ENCODE measurements at places on chromosomes 7 and 10.

- no peak for DNase-seq
These were observed 855 bp upstream of the PALD1 start for GRCh38 chr10:70477661-70478162.

DNA sequence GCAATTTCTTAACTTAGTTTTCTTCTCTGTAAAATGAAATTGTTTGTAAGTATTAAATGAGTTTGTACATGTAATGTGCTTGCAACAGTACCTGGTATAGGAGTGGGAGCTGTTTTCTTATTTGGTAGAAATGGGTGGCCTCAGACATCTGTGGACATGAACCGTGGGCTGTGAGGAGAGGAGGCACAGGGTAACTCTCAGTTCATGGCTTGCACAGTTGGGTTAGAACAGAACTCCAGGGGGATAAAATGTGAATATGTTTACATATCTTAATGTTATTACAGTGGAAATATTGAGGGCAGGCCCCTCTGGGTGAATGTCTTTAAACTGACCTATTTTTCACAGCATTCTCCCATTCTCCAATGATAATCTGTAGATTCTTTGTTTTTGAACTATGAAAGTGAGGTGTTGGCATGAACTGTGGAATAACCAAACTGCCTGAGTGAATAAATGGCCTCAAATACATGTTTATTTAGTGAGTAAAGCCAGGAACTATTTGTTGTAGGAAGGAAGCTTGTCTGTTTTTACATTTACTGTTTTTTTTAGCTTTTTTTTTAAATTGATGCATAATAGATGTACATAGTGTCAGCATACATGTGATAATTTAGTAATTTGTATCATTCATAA, 2.6 kb downstream of the ABCA13 start:
- DNase-seq: no peak

DNA sequence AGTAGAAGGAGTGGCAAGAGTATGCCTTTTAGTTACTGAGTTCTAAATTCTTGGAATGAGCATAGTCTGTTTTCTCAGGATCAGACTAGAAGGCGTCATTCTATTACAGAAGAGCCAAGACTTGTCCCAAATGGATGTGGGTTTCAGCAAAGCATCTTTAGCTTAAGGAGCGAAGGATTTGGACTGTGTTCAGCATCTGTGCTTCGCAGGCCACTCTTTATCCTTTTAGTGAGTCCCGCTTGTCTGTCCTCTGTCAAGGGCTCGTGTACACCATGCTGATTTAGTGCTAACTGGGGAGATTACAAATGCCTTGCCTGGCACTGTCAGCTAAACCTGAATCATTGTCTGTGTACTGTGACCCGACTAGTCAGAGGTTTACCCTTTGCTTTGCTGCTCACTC, 465.7 kb downstream of the AUTS2 start:
- no peak for DNase-seq

GRCh38 chr7:68176974-68177373, 1180.3 kb downstream of the TYW1 start:
- DNase-seq: peak; percentile 46

- DNase-seq: no peak
These were observed 284.0 kb downstream of the CELF2 start for GRCh38 chr10:11301571-11302111.

DNA sequence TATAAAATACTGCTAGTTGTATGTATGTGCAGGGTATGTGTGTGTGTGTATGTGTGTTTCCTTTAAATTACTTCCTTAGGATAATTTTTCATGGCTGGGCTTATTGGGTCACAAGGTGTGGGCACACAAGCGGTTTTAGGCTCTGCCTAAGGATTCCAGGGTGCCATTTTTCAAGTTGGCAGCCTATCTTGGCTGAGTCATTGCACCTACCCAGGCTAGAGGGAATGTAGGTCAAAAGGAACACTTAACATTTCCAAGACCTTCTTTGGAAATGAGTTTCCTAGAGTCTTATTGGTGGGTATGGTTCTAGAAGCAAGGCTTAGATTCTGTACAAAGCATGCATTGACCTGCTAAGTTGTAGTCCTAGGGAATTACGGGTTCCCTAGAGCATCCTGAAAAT, 642.1 kb downstream of the LRMDA start:
- DNase-seq: peak; percentile 56

DNA sequence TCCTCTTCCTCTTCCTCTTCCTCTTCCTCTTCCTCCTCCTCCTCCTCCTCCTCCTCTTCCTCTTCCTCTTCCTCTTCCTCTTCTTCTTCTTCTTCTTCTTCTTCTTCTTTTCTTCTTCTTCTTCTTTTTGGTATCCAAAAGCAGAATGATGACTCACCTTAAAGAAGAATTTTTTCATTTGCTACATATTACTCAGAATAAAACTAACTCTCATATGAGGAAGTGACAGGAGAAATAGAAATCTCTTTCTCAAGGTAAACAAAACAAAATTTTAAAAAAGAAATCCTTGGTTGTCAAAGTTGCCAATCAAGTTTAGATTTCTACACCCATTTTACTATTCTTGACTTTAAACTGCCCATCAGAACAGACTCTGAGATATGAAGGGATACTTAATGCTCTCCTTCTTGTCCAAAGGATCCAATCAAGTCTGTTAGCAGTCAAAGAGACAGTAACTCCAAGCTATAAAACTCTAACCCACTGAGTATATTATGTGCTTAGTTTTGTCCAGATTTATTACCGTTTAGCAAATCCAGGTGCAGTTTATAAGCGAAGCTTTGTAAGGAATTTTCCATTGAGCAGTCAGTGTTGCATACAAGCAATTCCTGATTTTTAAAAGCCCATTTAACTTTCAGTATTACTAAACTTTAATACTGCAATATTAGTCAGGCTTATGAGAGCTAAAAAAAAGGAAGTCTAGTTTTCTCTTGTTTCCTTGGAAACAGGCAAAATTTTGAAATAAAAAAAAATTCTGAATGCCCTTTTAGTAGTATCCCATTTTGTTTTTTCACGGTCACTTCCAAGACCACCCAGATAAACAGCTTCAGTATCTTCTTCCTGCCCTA, 43.1 kb upstream of the SNX13 start:
- no peak for DNase-seq

DNA sequence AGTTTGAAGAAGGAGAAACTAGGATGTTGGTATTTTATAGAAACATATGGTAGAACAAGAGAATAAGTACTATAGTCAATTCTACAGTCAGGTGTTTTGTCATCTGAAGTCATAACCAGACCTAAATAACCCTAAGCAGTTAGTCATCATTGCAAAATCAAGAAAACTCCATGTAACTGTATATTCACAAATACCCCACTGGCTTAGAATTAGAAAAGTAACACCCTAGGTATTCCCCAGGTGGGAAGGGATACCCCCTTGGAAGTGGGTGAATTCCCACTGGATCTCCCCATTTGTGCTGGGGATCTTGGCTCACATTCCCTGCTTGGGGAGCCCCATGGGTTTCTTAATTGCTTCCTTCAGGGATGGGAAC, 45.9 kb upstream of the ITGB8 start:
- DNase-seq: no peak

GRCh38 chr7:93051660-93052059, 66.1 kb downstream of the SAMD9 start:
- no peak for DNase-seq

- no peak for DNase-seq
These were observed 20.0 kb downstream of the IMPDH1 start for GRCh38 chr7:128389618-128390329.

DNA sequence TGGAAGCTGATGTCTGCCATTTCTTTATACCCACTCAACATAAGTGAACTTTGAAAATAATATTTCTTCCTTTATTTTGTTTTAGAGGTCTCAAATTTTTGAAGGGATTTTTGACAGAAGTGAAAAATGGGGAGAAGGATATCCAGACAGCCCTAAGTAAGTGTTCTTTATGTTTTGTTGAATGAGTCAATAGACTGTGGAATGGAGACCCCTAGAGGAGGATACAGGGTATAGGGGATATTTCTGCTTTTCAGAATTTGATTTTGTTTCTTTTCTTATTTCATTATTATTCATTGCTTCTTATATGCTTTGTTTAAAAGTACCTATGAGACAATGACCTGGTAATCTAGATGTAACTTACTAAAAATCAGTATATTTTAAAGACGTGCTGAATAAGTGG, 34.4 kb downstream of the PLEKHA8 start:
- no peak for DNase-seq

DNA sequence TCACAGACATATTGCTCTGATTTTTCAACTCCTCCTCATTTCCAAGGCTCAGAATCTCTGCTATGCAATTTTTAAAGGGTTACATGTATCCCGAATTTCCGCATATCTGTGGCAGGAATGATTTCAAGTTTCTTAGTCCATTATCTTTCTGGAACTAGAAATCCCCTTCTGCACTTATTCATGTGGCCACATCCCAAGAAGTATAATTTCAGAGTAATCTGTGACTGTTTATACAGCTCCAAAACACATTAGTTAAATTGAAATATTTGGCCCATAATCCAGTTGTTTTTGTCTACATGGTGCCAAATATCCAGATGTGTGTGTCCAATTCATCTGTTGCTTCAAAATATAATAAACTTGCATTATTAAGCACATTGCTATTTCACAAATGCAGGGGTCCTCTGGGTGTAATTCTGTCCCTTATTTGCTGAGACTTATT, 271.2 kb downstream of the ARHGAP12 start:
- DNase-seq: no peak

DNA sequence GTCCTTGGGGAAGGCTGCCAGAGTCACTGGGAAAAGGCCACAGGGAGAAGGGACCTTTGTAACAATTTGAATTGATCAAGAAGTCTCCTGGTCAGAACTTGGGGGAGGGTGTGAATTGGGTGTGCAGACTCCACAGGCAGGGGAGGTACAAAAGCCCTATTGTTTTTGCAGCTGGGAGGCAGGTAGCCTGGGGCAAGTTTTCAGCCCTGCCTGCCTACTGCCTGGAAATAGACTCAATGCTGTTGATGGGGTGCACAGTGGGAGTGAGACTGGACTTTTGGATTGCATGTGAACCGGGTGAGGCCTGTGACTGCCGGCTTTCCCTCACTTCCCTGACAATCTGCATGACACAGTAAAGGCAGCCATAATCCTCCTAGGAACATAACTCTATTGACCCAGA, 947.0 kb downstream of the REEP3 start:
- no peak for DNase-seq

DNA sequence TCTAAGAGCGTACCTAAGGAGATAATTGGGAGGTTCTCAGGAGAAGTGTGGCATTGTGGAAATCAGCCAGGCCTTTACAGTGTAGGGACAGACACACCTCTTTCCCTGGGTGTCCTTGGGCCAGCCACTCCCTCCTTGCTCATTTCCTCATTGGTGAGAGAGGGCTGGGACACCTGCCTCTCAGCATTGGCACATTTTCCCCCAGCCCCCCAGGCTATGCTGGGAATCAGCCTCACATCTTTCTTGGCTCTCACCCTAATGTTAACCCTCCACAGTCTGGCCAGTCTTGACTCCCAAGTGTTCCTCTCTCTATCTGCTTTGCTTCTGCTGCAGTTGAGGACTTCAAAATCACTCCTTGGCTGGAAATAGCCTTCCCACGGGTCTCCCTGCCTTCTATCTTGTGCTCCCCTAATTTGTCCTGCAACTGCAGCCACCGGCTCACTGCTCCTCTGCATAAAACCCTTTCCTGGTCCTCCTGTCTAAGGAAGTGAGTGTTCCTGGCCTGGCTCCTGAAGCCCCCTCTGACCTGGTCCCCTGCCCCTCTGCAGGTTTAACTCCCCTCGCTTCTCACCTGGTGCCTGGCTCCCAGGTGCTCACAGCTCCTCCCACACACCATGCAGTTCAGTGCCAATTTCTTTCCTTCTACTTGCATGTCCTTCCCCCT, 15.8 kb downstream of the TBXAS1 start:
- no peak for DNase-seq

- DNase-seq: no peak
These were observed 624.9 kb downstream of the PTPRN2 start for GRCh38 chr7:157962458-157963306.

- no peak for DNase-seq
These were observed 30.5 kb downstream of the DCLRE1A start for GRCh38 chr10:113823389-113823788.

- no peak for DNase-seq
These were observed 99.0 kb upstream of the FZD1 start for GRCh38 chr7:91165006-91165845.

DNA sequence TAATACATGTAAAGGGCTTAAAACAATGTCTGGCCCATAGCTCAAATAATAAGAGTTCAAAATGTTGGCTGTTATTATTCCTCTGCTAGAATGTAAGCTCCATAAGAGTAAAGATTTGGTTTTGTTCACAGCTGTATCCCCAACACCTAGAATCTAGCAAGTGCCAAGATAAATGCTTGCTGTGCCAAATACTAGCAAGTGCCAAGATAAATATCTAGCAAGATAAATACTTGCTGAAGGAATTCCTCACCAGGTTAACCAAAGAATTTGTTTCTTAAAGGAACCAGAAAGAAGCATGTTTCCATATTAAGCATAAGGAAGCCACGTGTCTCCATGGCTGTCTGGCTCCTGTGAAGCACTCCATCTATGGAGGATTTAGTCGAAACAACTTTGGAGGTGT, 235.2 kb upstream of the SP4 start:
- no peak for DNase-seq

GRCh38 chr10:6776170-6776569, 196.1 kb upstream of the PRKCQ start:
- DNase-seq: no peak

- peak; percentile 2 for DNase-seq
These were observed 75.5 kb upstream of the STARD3NL start for GRCh38 chr7:38102507-38102906.

DNA sequence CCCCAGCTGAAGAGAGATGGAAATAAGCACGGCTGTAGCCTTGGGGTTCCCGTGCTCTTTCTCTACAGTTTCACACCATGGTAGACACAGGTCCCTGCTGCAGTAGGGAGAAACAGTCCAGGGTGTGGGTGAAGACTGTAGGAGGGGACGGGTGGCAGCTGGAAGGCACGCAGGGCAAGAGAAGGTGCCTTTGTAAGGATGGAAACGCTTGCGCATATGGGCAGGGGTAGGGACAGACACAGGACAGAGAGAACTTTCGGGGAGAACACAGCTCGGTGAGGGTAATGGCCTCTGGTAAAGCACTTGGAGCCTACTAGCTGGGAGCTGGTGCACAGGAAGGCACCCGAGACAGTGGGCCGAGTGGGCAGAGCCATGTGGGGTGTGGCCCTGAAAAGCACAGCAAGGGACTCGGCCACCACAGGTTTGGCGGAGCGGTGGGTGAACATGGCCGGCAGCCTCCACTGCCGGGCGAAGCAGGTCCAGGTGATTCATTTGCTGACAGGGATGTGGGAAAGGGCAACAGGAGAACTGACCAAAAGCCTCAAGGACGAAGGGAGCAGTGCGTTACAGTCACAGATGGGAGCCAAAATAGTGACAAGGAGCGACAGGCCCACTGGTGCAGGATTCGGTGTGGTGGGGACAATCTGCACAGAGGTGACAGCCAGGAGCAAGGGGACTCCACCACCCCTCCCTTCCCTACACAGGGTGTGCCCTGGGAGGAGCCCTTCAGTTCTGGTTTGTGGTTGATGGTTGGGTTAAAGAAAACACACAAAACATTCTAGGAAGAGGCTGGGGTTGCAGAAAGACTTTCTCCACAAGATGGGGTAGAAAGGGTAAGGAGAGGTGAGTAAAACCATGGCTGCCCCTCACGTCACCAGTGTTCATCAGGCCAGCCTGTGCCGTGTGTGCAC, 97.1 kb downstream of the VOPP1 start:
- DNase-seq: no peak

GRCh38 chr10:3904419-3904960, 119.5 kb upstream of the KLF6 start:
- DNase-seq: no peak
